Vagina (tissue), 2 donors: ENCODE measurements at places on chromosomes 13 and 19.

GRCh38 chr19:45615795-45616703 lies 14.0 kb upstream of the GPR4 start:
- DNase-seq = no peak

GRCh38 chr19:44866664-44867063 lies 20.6 kb downstream of the NECTIN2 start:
- DNase-seq = no peak

GRCh38 chr19:56917998-56918397 lies 77.5 kb upstream of the PEG3 start:
- no peak for DNase-seq

DNA sequence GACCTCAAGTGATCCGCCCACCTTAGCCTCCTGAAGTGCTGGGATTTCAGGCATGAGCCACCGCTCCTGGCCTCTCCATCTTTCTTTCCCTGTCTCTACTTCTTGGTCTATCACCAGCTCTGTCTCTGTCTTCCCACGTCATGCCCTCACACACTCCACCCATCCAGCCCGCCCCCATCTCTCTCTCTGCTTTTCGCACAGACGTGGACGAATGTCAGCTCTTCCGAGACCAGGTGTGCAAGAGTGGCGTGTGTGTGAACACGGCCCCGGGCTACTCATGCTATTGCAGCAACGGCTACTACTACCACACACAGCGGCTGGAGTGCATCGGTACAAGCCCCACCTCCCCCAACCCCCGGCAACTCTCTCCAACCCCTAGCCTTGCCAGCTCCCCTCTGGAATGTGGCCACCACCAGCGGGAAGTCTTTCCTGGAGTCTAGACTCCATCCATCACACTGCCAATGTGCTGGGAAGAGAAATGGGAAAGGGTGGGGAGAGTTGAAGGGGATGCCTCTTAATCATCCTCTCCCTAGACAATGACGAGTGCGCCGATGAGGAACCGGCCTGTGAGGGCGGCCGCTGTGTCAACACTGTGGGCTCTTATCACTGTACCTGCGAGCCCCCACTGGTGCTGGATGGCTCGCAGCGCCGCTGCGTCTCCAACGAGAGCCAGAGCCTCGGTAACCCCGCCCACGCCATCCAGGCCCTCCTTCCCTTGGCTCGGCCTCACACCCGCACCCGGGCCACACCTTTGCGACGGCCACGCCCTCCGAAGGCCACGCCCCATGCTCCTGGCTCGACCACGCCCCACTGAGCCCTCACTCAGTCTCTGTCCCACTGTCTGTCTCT lies 22.5 kb downstream of the LTBP4 start:
- DNase-seq = no peak

DNA sequence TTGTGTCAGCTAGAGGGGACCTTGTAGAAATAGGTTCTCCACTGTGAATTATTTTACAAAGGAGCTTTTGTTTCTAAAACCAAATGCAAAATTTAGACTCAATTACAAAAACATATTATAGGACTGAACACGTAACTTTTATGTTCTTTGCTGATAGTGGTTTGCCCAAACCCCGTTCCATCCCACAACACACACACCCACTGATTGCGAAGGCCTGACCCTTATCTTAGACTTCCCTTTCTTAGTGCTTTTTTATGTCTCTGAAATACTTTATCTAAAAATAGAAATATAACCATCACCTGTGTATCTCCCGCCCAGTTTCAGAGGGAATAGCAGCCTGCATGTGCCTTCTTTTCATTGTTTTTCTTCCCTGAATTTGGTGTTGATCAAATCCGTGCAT lies 13.0 kb downstream of the CCNA1 start:
- DNase-seq = no peak

- no peak for DNase-seq
Measured at GRCh38 chr19:13339869-13340268, 166.4 kb downstream of the CACNA1A start.

- no peak for DNase-seq
Measured at GRCh38 chr19:34910770-34911169, 15.9 kb upstream of the ZNF30 start.

- DNase-seq = no peak
Measured at GRCh38 chr19:30406220-30407067, 34.3 kb downstream of the ZNF536 start.

DNA sequence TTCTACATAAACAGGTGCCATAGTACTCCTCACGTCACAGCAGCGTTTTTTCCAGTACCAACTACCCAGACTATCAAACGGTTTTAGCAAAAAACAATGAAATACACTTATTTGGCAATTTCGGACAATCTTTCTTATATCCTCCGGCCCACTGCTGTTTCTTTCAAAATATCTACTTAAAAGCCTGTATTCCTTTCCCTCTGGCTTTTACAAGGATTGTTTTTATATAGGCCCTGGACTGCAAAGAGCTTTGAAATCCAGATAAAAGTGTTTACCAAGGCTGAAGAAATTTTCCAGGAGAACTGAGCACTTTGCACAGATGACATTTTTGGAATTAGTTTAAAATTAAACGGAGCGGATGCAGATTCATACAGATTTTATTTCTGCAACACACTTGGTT lies 255.9 kb upstream of the STARD13 start:
- DNase-seq = no peak

GRCh38 chr13:112900226-112900600 lies 68.8 kb upstream of the MCF2L start:
- no peak for DNase-seq

- DNase-seq = no peak
Measured at GRCh38 chr13:104766319-104766718, 1700.1 kb upstream of the SLC10A2 start.

GRCh38 chr13:33800646-33801186 lies 17.2 kb upstream of the RFC3 start:
- DNase-seq = no peak

DNA sequence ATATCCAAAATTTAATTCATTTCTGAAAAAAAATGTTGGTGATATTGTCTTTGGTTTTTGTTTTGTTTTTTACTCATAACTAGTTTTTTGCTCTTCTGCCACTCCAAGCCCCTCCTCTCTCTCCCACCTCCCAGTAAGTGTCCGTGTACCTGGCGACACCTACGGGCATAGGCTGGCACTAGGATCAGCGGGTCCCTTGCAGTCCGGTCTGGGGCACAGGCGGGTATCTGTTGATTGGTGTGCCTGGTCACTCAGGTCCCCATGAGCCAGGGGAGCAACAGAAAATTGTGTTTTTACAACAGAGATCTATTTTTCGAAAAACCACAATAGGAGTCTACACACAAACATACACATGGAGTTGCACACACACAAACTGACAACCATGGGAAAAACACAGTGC lies 104.8 kb downstream of the ZIC5 start:
- DNase-seq = no peak

- no peak for DNase-seq
Measured at GRCh38 chr13:102651392-102651791, 43.5 kb downstream of the METTL21C start.

- DNase-seq = no peak
Measured at GRCh38 chr13:49303533-49304252, 56.0 kb downstream of the CDADC1 start.

GRCh38 chr19:44345959-44346358 lies 10.5 kb downstream of the ZNF112 start:
- DNase-seq = no peak

GRCh38 chr19:2270423-2271233 lies 11.3 kb downstream of the PEAK3 start:
- no peak for DNase-seq

- DNase-seq = no peak
Measured at GRCh38 chr13:91375116-91375729, 23.2 kb upstream of the GPC5 start.

DNA sequence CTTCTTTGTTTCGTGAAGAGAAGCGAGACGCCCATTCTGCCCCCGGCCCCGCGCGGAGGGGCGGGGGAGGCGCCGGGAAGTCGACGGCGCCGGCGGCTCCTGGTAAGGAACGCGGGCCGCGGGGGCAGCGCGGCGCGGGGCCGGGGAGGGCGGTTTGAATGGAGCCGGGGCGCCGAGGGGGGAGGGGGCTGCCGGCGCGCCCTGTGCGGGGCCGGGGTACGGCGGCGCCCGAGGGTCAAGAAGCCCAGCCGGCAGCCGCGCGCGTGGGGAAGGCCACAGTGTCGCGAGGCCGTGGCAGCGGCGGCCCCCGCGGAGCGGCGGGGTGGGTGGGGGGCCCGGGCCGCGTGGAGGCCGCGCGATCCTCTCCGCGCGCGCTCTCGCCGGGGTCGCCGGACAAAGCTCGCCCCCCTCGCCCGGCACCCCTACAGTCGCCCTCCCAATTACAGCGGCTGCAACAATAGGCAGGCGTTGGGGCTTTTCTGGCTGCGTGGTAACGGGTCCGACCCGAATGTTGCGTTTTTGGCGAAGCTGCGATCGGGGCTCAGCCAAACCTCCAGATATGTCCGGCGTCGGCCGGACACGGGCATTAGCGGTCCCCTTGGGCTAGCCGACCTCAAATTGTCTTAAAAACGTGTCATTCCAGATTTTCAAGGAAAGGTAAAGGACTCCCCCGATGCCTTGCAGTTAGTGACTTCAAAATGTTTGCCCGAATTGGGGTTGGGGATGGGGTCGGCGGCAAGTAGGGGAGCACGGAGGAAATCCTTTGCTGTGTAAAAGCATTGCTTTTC lies 437 bp downstream of the SMARCA4 start:
- DNase-seq = no peak

DNA sequence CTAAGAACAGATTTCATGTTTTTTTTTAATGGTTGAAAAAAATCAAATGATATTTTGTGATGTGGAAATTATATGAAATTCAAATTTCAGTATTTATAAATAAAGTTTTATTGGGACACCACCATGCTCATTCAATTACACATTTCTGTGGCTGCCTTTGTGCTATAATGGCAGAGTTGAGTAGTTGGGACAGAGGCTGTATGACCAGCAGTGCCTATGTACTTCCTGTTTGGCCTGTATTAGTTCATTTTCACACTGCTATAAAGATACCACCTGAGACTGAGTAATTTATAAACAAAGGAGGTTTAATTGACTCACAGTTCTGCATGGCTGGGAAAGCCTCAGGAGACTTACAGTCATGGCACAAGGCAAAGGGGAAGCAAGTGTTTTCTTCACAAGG lies 33.6 kb downstream of the AKAP11 start:
- DNase-seq = no peak

- DNase-seq = no peak
Measured at GRCh38 chr19:16897856-16898161, 9.0 kb downstream of the F2RL3 start.

GRCh38 chr13:113927661-113928581 lies 46.0 kb downstream of the C13orf46 start:
- no peak for DNase-seq

DNA sequence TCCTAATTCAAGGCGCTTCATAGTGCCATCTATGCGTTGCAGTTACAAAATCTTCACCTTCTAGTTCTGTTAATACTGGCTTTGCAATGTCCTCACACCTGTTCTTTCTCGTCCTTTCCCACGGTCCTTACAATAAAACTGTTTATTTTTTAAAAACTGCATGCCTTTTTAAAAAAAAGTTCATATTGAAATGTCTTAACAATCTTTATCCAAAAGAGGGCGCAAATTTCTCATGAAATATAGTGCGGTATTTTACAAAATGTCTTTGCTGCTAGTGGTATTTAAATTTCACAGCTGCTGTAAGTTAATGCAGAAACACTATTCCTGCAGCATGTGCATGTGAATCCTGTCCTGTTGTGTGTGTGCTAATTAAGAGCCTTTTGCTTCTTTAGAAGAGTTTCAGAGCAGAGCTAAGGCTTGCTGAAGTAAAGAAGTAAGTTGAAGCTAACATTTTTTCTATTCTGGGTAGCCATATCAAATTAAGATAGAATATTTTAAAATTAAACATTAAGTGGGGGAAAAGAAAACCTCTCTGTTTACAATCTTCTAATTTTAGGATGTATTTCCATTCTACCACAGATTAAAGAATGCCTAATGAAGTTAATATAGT lies 15.8 kb upstream of the CLDN10 start:
- no peak for DNase-seq

- DNase-seq = no peak
Measured at GRCh38 chr19:33278403-33279269, 23.7 kb downstream of the CEBPA start.

DNA sequence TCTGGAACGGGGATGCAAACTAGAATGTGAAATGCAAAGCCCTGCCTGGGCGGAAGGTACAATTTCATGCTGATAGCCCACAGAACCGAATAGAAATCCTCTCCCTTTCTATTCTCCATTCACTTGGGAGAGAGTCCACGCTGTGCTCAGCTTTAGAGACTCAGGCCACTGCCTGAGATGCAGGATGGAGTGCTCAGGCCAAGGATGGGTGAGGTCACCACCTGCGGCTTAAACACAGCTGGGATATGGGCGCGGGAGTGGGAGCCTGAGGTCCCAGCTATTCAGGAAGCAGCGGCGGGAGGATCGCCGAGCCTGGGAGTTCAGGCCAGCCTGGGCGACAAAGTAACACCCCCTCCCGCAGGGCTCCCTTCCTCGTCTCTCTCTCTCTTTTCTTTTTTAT lies 446 bp upstream of the ZNF83 start:
- DNase-seq = no peak

GRCh38 chr13:94369972-94370436 lies 109.5 kb downstream of the DCT start:
- no peak for DNase-seq

DNA sequence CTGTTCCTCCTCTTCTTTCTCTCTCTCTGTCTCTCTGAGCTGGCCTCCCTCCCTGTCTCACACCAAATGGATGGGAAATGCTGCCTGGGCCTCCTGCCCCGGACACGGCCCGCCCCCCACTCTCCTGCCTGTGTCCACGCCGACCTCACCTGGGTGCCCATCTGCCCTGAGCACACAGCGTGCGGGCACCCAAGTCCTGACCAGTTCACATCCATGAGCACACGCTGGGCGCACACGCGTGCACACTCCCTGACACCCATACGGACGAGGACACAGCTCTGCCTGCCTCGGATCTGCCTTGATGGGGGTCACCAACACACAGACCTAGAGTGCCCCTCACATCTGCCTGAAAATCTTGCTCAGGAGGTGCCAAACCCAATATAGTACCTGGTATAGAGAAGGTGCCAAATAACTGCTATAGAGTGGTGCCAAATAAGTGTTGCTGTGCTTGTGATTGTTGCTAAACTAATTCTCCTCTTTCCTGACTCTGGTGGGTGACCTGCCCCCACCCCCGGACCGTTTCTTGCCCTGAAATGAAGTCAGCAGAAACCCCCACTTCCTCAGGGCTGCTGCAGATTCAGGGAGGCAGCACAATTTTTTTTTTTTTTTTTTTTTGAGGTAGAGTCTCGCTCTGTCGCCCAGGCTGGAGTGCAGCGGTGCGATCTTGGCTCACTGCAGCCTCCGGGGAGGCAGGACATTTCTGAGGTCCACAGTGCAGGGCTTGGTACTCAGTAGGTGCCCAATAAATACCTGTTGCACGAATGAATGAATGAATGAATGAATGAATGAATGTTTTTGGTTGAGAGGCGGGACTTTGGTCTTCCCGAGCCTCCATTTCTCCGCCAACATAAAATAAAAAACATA lies 4.6 kb downstream of the NFIC start:
- no peak for DNase-seq

- no peak for DNase-seq
Measured at GRCh38 chr13:94186470-94186869, 293.0 kb downstream of the DCT start.

- DNase-seq = no peak
Measured at GRCh38 chr13:108463340-108463739, 166.1 kb upstream of the MYO16 start.

GRCh38 chr19:54918499-54918898 lies 12.6 kb downstream of the NCR1 start:
- DNase-seq = no peak

GRCh38 chr13:73074926-73075325 lies 16.1 kb downstream of the KLF5 start:
- DNase-seq = no peak
